ENCODE measurements at places on chromosomes 2 and 18.

GRCh38 chr18:72826736-72827135 lies 41.1 kb downstream of the NETO1 start:
- no peak overlapping the region for H3K27ac ChIP-seq
- H3K4me1 ChIP-seq, result no peaks in the 10 kb centered on the region
- no peaks in the 10 kb centered on the region for H3K27me3 ChIP-seq

GRCh38 chr2:71877636-71878035 lies 270.0 kb downstream of the CYP26B1 start:
- H3K4me1 ChIP-seq, result no peaks in the 10 kb centered on the region
- H3K4me3 ChIP-seq, result no peak overlapping the region
- H3K36me3 ChIP-seq, result no peaks in the 10 kb centered on the region
- H3K27ac ChIP-seq, result no peak overlapping the region

GRCh38 chr2:207067473-207067872 lies 98.3 kb downstream of the KLF7 start:
- H3K36me3 ChIP-seq, result no peaks in the 10 kb centered on the region
- H3K4me1 ChIP-seq, result peaks cover 8% of the 10 kb centered on the region
- no peak overlapping the region for H3K27ac ChIP-seq
- H3K27me3 ChIP-seq, result peaks cover 5% of the 10 kb centered on the region
- H3K4me3 ChIP-seq, result no peak overlapping the region
- DNase-seq, result no peak

- H3K27me3 ChIP-seq, result no peaks in the 10 kb centered on the region
- H3K27ac ChIP-seq, result no peak overlapping the region
- no peaks in the 10 kb centered on the region for H3K4me1 ChIP-seq
- H3K36me3 ChIP-seq, result peaks cover 18% of the 10 kb centered on the region
- no peak for DNase-seq
These were observed 57.8 kb downstream of the FN1 start for GRCh38 chr2:215378045-215378444.

- DNase-seq, result peak; percentile 17
- peak overlapping the region; percentile 45 for H3K4me3 ChIP-seq
- no peak overlapping the region for H3K27ac ChIP-seq
- H3K36me3 ChIP-seq, result no peaks in the 10 kb centered on the region
- H3K4me1 ChIP-seq, result peaks cover 16% of the 10 kb centered on the region
These were observed 493 bp downstream of the FN1 start for GRCh38 chr2:215435280-215435869.

DNA sequence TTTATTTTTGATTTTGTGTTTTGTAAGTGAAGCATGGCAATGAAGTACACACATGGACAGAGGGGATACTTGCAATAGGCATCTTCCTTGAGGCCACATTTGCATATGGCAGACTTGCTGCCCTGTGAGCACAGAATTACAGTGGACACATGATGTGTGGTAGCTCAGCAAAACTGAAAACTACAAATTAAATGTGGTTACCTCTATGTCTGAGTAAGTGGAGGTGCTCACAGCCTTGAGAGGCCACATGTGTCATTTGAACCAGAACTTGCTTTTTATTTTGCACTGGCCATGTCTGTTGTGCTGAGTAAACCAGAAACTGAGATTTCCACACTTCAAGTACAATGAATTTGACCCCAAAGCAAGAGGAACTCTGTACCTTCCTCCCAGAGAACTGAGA lies 998.5 kb upstream of the NXPH2 start:
- H3K27me3 ChIP-seq, result no peaks in the 10 kb centered on the region
- H3K36me3 ChIP-seq, result no peaks in the 10 kb centered on the region
- no peak overlapping the region for H3K27ac ChIP-seq
- DNase-seq, result no peak
